CD4-positive, alpha-beta T cell treated with Interleukin-15 for 4 hours (primary cell): ENCODE measurements at places on chromosomes 1 and 21.

DNA sequence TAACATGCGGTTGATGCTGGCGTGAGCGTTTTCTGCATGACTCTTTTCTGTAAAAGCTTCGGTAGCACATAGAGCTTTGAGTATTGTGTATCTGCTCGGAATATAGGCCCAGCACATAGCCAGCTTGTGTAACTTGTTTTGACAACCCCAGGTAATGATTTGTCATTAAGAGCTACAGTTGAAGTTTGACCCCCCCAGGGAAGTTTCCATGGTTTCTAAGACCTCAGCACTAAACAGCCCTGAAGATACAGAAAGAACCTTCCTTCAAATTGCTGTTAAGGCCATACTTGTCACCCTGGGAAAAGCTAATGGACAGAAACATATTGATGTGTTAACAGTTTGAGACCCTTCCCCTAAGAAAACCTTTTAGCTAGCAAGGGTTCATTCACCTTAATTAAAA is 380.7 kb downstream of the PRDM2 start:
- no peak for DNase-seq

- DNase-seq: no peak
Measured at GRCh38 chr1:54623216-54624007, at the start of gene FAM151A. FAM151A (minus strand) TSS chr1:54623525; CDS start chr1:54623395, 130 bp downstream.

- no peak for DNase-seq
Measured at GRCh38 chr1:56922070-56922469, 43.7 kb downstream of the C8B start.

DNA sequence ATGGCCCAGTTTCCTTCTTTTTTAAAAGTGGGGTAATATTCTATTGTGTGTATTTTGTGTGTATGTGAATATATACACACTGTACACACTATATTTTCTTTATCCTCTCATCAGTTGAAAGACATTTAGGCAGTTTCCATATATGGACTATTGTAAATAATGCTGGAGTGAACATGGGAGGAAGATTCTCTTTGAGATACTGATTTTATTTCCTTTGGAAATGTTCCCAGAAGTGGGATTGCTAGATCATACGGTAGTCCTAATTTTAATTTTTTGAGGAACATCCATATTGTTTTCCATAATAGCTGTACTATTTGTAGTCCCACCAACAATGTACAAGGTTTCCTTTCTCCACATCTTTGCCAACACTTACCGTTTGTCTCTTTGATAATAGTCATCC is 51.0 kb downstream of the F3 start:
- DNase-seq: no peak

DNA sequence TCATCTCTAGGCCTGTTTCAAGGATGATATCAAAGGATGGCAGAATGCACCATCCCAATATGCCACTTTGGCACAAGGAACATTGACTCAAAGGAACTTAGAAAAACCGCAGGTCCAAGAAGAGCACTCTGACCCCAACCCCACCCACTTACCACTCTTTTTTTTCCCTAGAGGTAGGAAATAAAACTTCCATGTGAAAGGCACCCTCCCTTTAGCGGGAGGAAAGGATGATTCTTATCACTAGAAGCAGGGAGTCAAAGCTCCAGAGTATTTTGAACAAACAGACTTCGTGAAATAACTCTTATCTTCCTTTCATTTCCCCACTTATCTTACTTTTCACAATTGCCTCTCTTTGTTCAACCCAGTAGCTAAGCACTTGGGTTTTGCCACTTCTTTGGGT is 22.2 kb downstream of the PSMG1 start:
- DNase-seq: no peak
